ENCODE measurements at places on chromosomes 3 and 15.

DNA sequence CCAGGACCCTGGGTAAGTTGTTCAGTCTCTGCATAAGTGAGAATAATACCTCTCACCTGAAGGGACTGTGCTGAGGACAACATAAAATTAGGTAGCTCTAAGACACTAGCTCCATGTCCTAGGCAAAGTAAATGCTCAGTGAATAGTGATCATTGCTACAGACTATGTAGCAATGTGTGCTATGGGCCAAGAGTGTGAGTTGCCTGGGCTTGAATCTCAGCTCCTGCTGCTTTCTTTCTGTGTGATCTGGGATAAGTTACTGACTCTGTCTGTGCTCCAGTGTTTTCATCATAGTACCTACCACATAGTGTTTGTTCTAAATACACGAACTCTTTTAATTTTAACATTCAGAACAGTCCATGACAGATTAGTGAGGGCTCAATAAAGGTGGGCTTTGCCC lies 81.1 kb upstream of the MFGE8 start:
- no peak for DNase-seq

- no peak for DNase-seq
These were observed 89.0 kb upstream of the FGF12 start for GRCh38 chr3:192816351-192816750.

GRCh38 chr3:12439161-12439940 lies 44.9 kb upstream of the TSEN2 start:
- DNase-seq = no peak

GRCh38 chr3:5227812-5228211 lies 40.3 kb downstream of the EDEM1 start:
- DNase-seq = no peak

- DNase-seq = no peak
These were observed 93.8 kb downstream of the MYRIP start for GRCh38 chr3:39903253-39903652.

GRCh38 chr3:190579514-190580137 lies 65.7 kb downstream of the IL1RAP start:
- DNase-seq = no peak

- no peak for DNase-seq
These were observed 108.0 kb downstream of the SNRPN start for GRCh38 chr15:25062551-25063430.

DNA sequence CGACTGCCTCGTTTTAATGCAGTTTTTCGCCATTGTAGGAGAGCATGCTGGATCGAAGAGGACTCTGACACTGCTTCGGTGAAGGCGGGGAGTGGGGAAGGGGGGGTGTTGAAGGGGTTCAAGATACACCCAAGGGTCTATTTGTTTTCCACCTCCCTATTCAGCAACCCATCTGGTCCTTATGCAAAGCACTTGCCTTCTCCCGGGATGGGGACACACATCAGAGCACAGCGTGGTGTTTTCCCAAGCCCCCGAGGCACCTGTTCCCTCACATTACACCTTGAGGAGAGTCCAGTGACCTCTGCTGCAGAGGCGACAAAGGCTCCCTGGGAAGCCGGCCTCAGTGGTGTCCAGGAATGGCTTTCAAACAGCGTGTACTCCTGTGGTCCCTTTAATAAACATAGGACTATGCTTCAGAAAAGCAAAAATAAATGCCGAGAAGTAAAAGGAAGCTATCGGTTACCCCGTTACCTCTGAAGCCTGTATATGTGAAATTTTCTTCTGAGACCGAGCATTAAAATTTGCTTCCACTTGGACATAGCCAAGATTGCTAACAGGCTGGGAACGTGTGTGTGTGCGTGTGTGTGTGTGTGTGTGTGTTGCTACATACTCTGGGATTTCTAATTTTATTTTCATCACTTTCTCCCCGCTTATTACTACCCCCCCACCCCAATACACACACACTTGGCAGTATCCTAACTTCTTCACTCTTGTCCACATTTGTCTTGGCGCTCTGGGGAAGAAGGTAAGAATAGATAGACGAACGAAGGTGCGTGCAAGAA lies 53.2 kb downstream of the CCDC54 start:
- no peak for DNase-seq

GRCh38 chr3:123480428-123480827 lies 31.5 kb upstream of the ADCY5 start:
- no peak for DNase-seq

DNA sequence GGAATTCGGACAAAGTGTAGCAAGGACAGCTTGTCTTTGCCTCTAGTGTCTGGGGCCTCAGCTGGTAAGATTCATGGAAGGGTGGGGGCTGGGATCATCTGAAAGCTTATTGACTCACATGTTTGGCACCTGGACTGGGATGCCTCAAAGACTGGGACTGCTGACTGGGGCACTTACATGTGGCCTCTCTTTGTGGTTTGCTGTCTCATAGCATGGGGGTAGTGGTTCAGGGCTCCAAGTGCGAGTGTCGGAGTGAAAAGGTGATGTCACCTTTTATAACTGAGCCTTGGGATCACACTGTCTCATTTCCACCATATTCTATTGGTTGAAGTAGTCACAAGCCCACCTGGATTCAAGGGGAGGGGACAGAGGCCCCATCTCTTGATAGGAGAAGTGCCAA lies 6.8 kb downstream of the MFSD1 start:
- no peak for DNase-seq

GRCh38 chr3:58074116-58074715 lies 66.0 kb downstream of the FLNB start:
- no peak for DNase-seq

- no peak for DNase-seq
These were observed 3.4 kb downstream of the IL20RB start for GRCh38 chr3:136960838-136961836.

DNA sequence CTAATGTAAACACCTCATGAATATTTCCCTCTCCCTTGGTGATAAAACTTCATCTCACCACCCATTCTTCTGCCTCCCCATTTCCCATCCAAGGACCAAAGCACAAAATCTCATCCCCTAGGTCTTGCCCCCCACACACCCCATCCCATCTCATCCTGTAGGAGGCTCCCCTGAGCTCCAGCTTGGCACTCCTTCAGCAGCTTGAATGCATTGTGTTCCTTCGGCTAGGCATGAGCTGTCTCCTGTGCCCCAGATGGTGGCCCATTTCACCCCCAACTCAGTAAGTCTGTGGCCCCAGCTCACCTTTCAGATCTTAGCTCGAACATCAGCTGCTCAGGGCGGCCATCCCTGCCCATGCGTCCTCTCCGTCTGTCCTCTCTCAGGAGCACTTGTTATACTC lies 203.6 kb upstream of the NR2F2 start:
- no peak for DNase-seq

DNA sequence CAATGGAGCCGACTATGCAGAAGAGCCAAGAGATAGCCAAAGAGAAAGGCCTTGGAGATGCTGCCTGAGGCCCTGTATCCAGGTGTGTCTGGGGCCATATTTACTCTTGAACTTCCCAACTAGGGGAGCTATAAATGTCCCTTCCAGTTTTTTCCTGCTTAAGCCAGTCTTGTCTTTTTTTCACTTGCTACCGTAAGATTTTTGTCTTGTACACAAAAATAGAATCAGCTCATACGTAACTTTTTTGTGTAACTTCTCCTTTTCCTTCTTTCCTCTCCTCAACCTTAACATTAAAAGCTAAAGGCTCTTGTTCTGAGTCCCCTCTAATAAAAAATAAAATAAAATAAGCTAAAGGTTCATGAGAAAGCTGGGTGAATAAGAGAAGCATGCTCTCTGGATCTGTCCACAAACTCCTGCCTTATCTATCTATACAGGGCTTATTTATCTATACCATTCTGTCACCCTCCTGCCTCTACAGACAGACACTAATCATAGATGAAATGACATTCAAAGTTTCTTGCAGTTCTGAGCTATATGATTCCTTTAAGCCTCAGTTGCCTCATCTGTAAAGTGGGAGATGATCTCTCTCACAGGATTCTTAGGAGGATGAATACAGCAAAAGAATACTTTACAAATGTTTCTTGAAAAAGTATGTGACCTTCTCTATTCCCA lies 4.6 kb downstream of the SUMF1 start:
- no peak for DNase-seq

DNA sequence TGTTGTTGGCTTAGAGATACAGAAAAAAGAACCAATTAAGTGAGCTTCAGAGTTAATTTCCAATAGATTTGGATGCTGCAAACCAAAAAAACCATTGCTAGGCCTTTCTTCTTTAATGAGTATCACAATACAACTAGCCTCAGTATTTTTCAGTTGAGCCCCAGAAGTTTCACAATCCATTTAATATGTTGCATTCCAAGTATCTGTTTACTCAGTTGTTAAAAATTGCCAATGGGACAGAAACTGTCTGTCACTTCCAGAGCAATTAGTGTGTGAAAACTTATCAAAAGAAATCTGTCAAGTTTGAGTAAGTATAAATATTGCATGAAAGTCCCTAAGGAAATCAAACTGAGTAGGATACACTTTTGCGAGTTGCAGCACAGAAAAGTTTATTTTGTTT lies 247.8 kb downstream of the IL5RA start:
- DNase-seq = no peak

GRCh38 chr3:194987571-194988494 lies 283.1 kb downstream of the XXYLT1 start:
- no peak for DNase-seq

- DNase-seq = no peak
These were observed 21.6 kb upstream of the SPTBN5 start for GRCh38 chr15:41915255-41915994.

- no peak for DNase-seq
These were observed 309.7 kb downstream of the LSAMP start for GRCh38 chr3:116135457-116136085.

- DNase-seq = no peak
These were observed 299.8 kb upstream of the CNTN4 start for GRCh38 chr3:1798711-1799405.

GRCh38 chr15:57427367-57427821 lies 51.1 kb downstream of the CGNL1 start:
- DNase-seq = no peak

DNA sequence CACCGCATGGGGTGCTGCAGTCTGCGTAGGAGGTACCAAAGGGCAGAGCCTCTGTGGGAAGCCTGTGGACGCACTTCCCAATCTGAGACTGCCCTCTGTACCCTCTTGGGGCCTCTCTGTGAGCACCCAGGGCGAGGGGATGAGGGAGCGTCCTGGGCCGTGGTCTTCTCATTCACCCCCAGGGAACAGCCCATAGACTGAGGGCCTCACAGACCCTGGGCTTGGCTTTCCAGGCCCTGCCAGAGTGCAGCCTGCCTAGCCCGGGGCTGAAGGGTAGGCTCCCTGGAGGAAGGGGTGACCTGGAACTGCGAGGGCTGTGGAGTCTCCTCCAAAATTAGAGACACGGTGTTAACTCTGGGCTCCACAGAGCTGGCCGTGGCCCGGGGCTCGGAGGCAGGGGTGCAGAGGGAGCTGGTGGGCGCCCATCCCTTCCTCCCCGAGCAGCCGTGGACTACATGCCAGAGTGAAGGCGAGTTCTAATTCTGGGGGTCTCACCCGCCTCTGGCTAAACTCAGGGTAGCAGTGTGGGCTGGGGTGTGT lies 468 bp upstream of the SPTBN5 start:
- DNase-seq = no peak

DNA sequence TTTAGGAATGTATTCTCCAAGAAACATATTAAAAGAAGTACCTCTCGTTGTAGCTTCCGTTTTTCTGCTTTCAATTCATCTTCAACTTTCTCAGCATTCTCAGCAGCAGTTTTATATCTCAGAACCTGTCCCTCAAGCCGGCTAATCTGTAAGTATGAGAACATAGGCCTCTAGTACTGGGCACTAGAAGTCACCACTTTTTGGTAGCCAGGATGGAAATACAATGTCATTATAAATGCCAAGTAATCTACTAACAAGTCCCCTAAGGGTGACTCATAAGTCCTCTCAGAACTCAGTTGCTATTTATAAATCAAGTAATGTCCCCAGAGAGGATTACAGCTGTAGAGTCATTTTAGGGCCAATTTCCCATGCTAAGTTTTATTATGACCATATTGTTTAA lies 61.1 kb downstream of the MLH1 start:
- DNase-seq = no peak

GRCh38 chr15:39232512-39232911 lies 348.4 kb upstream of the THBS1 start:
- no peak for DNase-seq

DNA sequence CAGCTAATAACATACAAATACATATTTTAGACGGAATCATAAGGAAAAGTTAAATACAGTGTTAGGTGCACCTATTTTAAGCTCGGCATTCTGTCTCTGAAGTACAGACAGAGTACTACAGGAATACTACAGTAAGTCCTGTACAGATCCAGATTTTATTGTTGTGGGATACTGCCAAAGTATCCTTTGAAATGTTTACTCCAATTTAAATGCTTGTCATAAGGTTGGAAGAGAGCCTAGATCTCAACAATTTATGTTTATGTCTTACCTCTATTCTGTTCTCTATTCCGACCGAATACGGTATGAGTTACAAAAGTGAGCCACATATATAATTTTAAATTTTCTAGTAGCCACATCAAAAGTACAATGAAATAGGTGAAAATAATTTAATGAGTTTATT lies 25.3 kb downstream of the PLD1 start:
- no peak for DNase-seq

DNA sequence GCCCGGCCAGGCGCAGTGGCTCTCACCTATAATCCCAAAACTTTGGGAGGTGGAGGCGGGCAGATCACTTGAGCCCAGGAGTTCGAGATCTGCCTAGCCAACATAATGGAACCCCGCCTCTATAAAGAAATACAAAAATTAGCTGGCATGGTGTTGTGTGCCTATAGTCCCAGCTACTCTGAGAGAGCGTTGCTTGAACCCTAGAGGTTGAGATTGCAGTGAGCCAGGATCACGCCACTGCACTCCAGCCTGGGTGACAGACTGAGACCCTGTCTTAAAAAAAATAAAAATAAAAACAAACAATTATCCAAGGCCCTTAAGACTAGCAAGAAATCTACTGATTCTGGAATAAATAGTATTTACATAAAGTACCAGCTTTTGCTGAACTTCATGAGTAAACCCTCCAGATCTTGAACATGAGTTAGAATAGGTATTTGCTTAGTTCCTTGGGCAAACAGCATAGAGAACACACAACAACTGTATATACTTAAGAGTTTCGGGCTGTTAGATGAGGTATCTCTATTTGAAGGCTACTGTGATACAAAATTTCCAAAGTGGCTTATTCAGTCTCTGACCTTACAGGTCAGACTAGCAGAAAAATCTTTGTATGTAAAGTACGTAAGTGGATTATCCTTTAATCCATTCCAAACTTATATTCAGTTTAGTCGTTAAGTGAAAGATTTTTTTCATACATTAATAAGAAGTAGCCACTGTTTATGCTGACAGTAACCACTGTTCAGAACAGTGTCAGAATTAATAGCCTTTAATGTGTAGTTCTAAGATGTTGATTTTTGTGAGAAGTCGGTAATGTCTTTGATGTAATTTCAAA lies 171.1 kb upstream of the CGNL1 start:
- no peak for DNase-seq

DNA sequence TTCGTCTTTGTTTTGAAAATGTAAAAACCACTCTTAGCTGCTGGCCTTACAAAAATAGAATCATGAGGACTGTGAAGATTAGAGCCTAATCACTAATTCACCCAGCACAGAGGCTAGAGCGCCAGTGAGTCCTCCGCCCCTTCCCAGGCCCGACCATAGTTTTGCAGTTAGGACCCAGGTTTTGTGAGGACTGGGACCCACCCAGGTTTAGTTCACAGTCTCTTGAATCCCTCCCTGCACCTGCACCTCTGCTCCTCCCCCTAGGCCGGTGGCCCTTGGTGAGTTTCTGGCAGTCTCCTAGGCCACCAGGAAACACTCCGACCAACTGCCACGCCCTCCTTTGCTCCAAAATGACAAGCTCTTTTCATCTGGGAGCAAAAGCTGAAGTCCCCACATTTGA lies 136.0 kb upstream of the CCDC54 start:
- no peak for DNase-seq

- no peak for DNase-seq
These were observed 20.2 kb downstream of the ST6GAL1 start for GRCh38 chr3:186950402-186951093.

GRCh38 chr15:93019090-93019489 lies 69.9 kb downstream of the RGMA start:
- DNase-seq = no peak

Measured in ascending aorta (tissue), 2 donors.